HEK293T (cell line): ENCODE measurements at places on chromosomes 16 and 17.

GRCh38 chr17:44909681-44910144 lies 5.6 kb downstream of the GFAP start:
- no peak for DNase-seq

DNA sequence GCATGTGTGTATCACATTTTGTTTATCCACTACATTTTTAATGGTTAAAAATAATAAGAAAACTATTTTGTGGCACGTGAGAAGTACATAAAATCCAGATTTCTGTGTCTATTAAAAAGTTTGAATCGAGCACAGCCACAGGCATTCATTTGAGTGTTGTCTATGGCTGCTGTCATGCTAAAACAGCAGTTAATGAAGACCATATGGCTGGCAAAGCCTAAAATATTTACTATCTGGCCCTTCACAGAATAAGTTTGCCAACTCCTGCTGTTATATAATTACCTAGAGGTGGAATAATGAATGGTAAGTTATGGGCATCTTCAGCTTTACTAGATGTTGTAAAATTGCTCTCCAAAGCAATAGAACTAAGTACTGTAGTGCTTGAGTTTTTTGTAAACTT lies 30.5 kb downstream of the TMEM98 start:
- DNase-seq: no peak

- DNase-seq: no peak
Observed at GRCh38 chr17:51745993-51746392, 412.5 kb downstream of the CA10 start.

DNA sequence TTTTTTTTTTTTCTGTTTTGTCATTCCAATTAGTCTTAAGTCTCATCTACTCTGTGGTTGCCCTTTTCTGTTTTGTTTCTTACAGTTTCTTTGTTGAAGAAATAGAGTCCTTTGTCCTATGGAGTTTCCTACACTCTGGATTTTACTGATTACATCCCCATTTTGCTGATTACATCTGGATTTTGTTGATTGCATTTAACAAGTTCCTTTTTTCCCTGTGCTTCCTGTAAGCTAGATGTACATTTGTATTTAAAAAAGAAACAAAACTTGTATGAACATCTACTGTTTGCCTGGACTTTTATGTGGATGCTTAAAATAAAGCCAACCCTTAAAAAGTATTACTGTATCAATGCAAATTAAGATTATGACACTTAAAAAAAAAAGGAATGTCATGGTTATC lies 147.6 kb downstream of the CHD9 start:
- DNase-seq: no peak

DNA sequence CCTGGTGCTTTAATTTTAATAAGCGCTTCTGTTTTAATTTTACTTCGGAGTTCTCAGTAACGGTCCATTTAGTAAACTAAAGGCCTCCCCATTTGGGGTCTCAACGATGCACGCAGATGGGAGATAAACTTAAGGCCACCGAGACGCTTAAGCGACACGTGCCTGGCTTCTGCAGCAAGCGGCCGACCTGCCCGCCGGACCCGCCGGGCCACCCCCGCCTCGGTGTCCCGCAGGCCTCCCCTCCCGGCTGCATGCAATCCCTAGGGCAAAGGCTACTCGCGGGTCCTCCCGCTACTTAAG lies 592 bp downstream of the GCSH start:
- DNase-seq: no peak

DNA sequence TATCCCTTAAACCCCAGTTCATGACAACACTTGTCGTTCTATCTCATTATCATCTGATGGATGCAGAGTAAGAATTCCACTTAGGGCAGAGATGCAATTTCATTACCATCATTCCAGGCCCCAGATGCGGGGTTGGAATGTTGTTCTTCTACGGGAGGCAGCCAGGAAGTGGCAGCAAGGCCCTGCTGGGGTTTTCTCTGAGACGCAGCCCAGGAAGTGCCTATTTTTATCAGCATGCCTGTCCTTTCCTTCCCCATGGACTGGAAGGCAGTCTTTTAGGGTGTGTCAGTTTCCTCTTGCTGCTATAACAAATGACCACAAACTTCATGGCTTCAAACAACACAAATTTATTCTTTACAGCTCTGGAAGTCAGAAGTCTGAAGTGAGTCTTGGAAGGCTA lies 246.6 kb upstream of the DYNLRB2 start:
- DNase-seq: no peak

DNA sequence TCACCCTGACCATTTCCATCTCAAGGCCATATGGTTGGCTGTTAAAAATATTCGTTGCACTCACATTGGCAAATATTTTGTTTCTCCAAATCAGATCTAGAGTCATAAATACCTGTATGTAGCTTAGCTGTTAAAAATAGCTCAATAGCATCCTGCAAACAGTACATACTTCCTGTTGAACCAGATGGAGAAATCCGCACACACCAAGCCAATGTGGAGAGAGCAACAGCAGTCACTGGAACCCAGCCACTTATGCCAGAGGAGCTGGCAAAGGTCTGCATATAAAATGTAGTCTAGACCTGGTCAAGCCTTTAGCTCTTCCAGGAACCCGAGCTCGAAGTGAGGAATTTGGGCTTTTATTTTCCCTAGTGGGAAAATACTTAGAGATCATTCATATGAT lies 146.4 kb upstream of the KCNJ16 start:
- DNase-seq: no peak

DNA sequence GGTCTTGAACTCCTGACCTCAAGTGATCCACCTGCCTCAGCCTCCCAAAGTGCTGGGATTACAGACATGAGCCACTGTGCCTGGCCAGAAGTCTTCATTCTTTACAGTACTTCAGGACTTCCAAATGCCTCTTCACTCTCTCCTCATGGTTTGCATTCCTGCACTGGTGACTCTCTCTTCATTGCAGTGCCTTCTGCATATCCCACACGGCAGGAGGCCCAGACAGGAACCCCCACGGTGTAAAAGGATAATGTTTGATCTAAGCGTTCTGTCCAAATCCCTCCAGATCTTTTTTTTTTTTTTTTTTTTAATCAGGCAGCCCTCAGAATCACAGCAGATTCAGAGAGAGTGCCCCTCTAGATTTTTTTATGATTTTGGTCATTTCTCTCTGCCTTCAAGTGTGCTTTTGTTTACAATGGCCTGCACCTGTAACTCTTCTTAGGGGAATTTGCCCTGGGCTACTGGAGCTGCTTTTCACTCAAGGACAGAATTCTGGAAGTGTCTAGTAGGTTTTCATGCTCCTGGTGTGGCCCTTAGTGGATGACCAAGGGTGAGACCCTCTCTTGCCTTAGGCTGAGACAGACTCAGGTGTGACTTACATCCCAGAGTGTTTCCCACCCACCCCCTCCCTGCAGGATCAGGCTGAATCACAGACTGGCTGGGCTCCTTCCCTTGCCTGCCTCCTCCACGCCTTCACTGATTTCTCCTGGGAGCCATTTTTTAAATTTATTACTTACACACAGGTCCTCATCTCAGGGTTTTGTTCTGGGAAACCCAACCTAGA lies 19.8 kb upstream of the NF1 start:
- no peak for DNase-seq

DNA sequence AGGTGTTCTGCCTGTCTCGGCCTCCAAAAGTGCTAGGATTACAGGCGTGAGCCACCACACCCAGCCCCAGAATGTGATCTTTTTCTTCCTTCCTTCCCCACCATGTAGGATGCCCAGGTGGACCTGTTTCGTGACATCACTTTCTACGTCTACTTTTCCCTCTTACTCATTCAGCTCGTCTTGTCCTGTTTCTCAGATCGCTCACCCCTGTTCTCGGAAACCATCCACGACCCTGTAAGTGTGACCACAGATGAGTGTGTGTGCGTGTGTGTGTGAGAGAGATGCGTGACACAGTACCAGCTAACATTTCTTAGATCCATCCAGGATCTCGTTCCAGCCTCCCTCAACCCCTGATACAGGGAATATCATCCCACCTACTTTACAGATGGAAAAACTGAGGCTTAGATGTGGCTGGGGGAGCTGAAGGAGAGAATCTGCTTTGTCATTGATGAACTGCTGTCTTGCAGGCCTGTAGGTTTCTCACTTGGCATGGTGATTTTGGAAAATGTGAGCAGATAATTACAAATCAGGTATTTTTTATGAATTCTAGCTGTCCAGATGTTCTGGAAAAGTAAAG lies 67.1 kb downstream of the ABCC1 start:
- no peak for DNase-seq

- no peak for DNase-seq
Observed at GRCh38 chr17:56540836-56541235, 52.7 kb upstream of the NOG start.

- no peak for DNase-seq
Observed at GRCh38 chr17:27905447-27906225, 12.5 kb upstream of the LYRM9 start.

DNA sequence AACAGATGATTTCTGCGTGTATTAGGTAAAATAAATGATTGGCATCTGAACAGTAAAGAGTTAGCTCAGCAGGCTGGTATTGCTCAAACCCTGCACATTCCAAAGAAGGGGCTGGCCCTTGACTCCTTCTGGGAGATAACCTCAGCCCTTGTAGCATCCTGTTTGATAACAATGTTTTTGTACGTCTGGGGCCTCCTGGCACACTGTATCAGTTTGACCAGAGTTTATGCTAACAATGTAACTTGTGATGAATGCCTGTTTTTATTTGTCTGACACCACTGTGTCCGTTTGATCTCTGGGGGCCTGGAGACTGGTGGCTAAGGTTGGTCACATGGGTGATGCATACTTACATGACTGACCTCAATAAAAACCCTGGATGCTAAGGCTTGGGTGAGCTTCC lies 43.8 kb upstream of the NDRG4 start:
- DNase-seq: no peak

GRCh38 chr17:59617156-59617732 lies 2.5 kb upstream of the CLTC start:
- no peak for DNase-seq

- no peak for DNase-seq
Observed at GRCh38 chr17:72687886-72688285, 404.6 kb downstream of the SLC39A11 start.

GRCh38 chr17:73595068-73595467 lies 49.2 kb downstream of the SDK2 start:
- DNase-seq: no peak

GRCh38 chr17:39916918-39917317 lies 1.5 kb downstream of the GSDMB start:
- DNase-seq: peak; percentile 28
